ENCODE measurements at places on chromosomes 1 and 21.

- peak; percentile 41 for DNase-seq
Observed at GRCh38 chr1:6508154-6508815, 16.8 kb upstream of the PLEKHG5 start.

DNA sequence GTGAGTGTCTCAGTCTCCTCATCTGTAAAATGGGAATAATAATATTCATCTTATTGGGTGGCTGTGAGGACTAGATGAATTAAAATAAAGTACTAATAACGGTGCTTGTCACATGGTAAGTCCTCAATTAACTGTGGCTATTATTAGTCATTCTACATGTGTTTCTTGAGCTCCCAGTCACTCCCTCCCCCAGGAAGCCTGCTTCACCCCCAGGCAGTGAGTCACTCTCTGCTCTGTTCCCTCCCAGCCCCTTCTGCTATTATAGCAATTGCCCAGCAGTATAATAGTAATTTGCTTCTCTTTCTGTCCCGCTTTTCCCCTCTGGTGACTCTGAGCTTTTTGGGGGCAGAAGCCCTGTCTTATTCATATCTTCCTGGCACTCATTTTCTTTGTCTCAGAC, 102.0 kb downstream of the BEND5 start:
- no peak for DNase-seq

GRCh38 chr1:245512181-245512888, 357.6 kb downstream of the KIF26B start:
- DNase-seq = no peak

DNA sequence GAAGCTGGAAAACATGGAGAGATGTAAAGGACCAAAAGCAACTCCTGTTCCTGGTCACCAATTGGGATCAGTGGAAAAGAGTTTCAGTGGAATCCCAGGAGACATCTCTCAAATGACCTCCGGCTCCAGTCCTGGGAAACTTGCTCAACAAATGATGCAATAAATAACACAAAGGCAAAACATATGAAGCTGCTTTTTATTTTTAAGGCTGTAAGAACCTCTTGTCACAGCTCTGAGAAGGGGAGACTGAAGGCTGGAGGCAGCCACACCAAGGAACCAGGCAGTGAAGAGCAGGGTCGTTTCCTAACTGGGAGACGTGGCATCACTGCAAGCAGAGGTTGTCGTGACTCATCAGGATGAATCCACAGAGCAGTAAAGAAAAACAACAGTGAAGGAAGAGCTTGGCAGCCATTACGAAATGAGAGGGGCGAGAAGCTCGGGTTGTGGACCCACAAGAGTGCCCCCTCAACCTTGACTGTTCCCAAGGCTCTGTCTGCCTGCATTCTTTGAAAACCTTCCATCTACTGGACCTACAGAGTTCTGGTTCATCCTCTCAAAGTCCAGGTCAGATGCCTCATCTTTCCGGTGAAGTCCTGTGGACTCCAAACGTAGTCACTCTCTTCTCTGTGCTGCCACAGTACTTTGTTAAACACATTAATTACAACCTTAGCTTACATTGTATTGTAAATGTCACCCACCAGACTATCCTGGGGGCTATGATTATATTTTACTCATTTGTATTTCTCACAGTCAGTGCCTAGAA, 32.1 kb downstream of the JAK1 start:
- DNase-seq = no peak

GRCh38 chr1:16371725-16372124, 4.7 kb downstream of the SZRD1 start:
- DNase-seq = no peak

- no peak for DNase-seq
Observed at GRCh38 chr1:166813508-166814223, 25.6 kb upstream of the POGK start.

DNA sequence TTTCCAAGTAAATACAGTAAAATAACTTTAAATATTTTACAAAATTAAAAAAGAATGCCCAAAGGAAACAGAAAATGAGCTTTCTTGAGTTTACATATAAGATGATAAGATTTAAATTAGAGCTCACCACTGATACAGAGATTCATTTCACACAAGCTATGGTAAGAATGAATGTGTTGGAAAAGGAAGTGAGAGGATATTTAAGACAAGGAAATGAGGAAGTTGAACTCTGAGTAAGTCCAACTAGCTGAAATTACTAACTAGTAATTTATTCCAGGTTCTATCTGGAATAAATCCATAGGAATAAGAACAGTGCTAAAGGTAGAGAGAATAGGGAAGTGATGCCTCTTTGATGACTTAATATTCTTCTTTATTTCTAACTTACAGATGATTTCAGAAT, 42.4 kb downstream of the FNBP1L start:
- no peak for DNase-seq

DNA sequence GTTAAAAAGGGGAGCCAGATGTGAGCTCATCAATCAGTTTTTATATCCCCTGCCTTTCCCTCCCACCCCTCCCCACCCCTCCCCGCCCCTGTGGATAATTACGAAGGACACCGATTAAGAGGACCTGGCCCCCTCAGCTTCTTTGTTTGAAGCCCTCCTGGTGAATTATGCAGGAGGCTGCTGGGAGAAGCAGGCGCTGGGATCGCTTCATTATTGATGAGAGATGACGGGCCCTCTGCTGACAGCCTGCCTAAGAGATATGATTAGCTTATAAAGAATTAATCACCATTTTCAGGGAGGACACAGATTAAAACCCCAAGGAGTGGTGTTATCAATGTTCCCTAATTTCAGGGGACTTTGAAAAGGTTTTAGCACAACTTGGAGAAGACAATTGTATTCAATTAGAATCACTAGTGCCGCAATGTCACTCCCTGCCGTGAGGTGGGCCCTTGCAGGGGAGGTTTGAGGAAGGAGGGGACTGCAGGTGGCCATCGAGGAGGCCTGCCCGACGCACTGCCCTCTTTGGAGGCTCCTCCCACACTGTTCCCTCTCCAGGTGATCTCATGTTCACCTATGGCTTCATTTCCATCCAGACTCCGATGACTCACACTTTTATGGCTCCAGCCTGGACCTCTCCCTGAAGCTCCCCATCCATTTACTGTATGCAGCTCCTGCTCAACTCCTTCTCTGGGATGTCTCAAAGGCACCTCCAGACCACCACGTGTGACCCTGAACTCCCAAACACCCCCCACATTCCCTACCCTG, 67.0 kb upstream of the KLHDC7A start:
- peak; percentile 61 for DNase-seq

DNA sequence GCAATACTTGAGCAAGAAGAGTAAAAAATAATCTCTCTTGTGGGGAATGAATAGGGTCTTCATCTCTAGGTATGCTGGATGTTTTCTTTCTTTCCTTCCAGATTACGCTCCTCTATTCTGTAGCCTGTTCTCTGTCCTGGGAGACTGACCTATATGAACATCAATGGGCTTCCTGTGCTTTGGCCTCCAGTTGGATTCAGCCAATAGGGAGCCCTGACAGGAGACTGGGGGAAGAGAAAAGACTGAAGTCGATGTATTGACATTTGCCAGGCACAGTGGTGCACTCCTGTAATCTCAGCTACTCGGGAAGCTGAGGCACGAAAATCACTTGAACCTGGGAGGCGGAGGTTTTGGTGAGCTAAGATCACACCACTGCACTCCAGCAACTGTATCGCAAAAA, 17.6 kb downstream of the SEMA6C start:
- DNase-seq = peak; percentile 57

- DNase-seq = no peak
Observed at GRCh38 chr1:170321113-170321512, 175.4 kb downstream of the NTMT2 start.

- DNase-seq = no peak
Observed at GRCh38 chr1:17630986-17631385, 91.5 kb downstream of the ARHGEF10L start.

GRCh38 chr1:197683895-197684553, 91.3 kb downstream of the DENND1B start:
- DNase-seq = no peak

- DNase-seq = peak; percentile 91
Observed at GRCh38 chr1:180230791-180231505, 884 bp downstream of the LHX4 start.

DNA sequence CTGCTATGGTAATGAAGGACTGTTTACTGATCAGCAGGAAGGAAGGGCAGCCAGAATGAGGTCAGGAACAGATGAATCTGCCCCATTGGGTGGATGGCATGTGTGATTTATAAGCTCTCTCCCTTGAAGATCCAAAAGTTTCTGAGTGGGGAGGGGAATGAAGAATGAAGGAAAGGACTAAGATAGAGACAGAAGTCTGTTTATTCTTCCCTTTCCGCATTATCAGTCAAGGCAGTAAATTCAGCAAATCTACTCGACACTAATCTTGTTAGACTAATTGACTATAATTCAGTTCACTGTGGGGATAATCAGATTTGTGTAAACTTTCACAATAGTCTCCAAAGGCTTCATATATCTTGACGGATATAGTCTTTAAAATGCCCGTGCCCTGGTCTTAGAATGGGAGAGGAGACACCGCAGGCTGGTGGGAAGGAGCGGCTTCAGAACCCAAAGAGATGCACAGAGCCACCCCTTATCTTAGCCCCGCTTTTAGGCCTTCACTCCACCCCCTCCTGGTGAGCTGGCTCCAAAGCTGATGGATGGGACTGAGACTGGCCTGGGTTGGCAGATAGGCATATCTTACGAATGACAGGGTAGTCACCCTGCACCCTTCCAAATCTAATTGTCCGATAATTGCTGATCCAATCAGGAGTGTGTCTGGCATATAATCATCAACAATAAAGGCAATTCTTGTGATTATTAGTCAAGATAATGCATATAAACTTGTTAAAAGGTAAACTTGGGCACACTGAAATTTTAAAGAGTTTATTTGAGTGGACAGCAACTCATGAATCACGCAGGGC, 76.0 kb upstream of the PPM1J start:
- peak; percentile 73 for DNase-seq

DNA sequence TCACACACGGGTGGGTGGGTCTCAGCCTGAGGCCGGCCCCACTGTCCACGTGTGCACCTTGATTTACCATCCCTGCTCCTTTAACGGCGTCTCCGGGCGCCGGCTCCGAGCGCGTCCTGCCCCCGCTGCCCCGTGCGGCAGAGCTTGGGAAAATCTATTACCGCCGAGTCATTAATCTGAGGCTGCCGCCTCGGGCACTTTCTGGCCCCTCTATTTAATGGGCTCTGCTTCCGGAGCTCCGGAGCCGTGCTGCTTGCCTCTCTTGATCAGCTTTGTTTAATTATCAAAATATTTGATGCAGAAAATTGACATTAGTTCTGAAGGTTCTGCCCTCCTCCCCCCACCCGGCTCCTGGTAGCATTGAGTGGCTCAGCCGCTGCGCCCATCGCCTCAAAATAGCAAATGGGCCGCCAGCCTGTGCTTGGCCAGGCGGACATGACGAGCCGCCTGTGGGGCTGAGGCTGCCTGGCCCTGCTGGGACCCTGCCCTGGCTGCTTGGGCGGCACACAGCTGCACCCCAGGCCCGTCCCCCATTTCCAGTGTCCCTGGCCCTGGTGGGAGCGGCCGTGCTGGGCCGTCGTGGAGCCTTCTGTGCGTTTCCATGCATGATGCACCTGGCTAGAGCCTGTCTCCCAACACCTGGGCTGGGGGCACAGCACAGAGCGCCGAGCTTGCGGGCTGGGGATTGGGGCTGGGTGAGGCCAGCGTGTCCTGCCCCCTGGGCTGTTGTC, 81.6 kb upstream of the TTC34 start:
- DNase-seq = no peak

- no peak for DNase-seq
Observed at GRCh38 chr1:28143496-28144202, 32.8 kb downstream of the PTAFR start.

GRCh38 chr1:64093941-64094340, 109.5 kb upstream of the UBE2U start:
- no peak for DNase-seq

DNA sequence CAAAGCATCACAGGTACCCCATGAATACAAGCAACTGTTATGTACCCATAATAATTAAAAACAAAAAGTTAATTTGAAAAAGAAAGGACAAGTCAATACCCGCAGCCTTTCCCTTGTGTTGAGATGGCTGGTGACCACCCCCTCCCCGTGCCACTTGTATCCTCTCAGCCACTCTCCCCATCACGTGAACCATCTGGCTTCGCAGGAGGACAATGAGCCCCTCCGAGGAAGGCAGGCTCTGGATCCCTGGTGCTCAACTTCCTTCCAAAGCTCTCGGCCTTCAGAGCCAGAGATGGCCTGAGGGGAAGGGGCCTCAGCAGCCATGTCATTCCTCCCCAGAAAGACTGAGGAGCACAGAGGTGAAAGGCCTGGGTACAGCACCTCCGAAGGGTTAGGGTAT, 120.4 kb upstream of the RAB4A start:
- DNase-seq = no peak

DNA sequence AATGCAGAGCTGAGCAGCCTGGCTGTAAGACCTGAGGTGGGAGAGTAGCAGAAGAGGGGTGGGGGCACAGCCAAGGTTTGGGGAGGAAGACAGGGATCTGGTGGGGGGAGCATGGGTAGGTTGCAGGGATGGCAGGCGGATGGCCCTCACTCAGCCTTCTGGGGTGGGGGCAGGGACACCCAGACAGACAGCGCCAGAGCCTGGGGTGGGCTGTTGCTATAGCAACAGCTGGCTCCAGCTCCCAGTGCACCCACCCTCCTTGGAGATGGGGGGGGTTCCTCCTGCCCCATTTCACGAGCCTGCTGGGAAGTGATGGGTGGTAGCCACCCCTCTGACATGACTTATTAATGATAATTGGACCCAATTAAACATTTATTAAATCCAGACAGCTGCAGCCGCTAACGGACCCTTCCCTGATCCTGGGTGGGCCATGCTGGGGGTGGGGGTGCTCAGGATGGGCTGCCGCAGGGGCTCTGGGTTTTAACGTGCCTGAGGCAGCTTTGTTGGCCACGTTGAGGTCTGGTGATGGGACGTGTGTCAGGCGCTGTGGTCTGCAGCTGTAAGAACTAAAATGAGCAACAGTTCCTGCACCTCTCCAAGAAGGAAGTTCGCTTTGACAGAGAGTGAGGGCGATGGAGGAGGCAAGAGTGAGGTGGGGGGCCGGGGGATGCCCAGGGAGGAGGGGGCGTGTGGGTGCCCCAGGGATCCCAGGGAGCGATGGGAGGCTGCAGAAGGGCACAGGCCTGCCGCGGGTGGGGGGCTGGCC, 19.4 kb downstream of the AGRN start:
- DNase-seq = no peak

GRCh38 chr1:38183096-38183495, 136.5 kb upstream of the POU3F1 start:
- peak; percentile 82 for DNase-seq

GRCh38 chr21:45970674-45971615, 10.6 kb upstream of the COL6A1 start:
- DNase-seq = peak; percentile 92

DNA sequence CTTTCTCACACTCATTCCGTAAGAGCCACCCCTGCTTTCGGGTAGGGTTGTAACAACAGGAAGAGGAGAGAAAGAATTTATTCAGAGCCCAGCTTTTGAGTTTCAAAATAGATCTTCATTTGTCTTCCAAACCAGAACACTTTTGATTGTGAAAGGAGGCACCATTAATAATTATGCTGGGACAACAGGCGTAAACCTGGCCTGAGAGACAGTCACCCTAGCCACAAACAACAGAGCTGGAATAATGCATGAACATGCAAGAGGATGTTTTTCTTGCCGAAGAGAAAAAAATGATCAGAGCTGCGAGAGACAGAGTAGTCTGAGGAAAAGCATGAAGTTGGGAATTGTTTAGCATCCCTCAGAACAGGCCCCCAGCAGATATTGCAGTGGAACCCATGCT, 18.5 kb upstream of the GREM2 start:
- no peak for DNase-seq
